Type B pancreatic cell (in vitro differentiated cells): ENCODE measurements at places on chromosomes 12 and 14.

DNA sequence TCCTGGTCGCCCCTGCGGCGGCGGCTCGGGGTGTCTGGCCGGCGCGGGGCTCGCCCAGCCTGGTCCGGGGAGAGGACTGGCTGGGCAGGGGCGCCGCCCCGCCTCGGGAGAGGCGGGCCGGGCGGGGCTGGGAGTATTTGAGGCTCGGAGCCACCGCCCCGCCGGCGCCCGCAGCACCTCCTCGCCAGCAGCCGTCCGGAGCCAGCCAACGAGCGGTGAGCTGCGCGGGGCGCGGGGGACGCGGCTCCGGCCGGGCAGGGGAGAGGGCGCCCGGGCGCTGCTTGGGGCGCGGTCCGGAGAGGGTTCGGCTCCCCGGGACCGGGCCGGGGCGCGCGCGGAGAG is at the start of gene LGALS3:
LGALS3 (plus strand) TSS at position 167 of the 342 bp plus-strand sequence. CDS start 8,122 bp downstream, outside the sequence.
- peak; percentile 71 for DNase-seq

DNA sequence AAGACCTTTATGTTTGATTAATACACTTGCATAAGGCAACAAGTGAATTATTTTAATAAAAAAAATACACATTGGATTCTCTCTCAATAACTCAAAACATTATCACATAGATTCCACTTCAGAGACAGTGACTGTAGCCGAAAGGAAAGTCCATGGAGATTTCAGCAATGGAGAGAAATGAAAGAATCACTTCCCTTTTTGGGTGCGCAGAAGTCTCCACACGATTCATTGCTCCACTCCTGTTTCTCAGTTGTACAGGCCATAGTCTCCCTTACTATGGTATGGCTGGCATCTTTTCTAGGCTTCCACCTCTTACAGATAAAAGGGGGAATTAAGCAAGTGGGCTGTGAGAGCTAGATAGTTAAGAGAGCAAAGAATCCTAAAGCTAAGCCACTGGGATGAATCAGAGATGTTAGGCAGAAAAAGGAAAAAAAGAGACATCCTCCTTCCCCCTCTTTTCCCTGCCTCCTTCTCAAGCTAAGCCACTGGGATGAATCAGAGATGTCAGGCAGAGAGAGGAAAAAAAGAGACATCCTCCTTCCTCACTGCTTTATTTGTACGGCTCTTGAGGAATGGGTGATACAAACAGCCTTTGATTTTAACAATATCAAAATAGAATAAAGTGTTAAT is 16.3 kb downstream of the ST8SIA1 start:
- DNase-seq: no peak

- no peak for DNase-seq
Measured at GRCh38 chr12:44078273-44078672, 242.4 kb downstream of the TMEM117 start.

GRCh38 chr12:89993632-89994031 is 285.0 kb upstream of the ATP2B1 start:
- no peak for DNase-seq

DNA sequence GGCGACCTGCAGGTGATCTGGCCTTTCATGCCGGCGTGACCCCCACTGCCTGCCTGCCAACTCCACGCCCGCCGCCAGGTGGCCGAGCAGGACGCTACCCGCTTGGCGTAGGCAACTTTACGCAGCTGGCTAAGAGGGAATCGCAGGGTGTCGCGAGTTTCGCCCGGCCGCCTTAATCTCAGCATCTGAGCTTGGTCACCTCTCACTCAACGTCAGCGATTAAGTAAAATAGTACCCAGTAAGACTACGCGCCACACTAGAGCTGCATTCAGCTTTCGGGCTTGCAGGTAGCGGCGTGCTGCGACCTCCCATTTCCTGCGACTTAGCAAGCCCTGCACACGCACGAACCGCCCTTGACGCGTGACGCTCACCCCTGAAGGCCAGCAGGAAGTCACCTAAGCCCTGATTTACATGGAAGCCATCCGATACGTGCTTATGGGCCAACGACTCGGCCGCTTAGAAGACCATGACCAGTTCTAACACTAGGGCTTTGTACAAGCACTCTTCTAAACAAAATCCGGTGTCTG is 33.2 kb downstream of the WBP11 start:
- peak; percentile 86 for DNase-seq

DNA sequence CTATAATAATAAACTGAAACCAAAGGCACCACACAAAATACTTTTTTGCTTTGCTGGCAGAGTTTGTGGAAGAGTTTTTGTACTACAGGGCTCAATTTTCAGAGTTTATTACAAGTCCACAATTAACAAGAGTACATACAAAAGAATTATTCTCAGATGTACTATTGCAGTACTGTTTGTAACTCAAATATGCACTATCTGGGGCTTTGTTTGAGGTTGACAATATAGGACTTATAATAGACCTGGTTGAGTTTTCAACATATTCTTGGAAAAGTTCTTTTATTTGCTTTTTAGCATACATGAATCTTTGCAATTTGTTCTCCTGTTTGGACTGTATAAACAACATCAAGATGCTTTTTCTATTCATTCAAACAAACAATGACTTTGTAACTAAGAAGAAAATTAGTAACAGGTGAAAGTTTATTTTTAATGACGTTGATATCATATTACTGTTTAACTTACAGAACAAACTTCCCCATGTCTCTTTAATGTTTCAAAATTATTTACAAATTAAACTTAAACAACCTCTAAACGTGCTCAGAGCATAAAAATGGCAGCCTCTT is 407.4 kb upstream of the PRICKLE1 start:
- DNase-seq: no peak

DNA sequence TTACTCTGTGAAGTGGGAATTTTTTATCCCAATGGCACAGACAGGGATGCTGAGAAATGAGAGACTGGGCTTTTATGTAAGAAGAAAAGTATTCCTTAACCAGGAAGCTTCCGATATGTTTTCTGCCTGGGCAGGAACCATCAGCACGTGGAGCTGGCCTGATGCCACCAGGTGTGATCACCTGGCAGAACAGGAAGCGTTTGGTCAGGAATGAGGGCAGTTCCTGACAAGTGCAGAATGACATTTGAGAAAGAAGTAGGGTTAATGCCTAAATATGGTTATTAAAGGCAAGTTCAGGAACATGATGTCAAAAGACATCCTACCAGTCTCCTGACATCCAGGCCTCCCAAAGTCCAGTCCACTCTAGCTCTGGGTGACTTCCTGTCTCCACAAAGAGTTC is 210.3 kb downstream of the NUAK1 start:
- no peak for DNase-seq
